ENCODE measurements at places on chromosomes 1 and 21.

DNA sequence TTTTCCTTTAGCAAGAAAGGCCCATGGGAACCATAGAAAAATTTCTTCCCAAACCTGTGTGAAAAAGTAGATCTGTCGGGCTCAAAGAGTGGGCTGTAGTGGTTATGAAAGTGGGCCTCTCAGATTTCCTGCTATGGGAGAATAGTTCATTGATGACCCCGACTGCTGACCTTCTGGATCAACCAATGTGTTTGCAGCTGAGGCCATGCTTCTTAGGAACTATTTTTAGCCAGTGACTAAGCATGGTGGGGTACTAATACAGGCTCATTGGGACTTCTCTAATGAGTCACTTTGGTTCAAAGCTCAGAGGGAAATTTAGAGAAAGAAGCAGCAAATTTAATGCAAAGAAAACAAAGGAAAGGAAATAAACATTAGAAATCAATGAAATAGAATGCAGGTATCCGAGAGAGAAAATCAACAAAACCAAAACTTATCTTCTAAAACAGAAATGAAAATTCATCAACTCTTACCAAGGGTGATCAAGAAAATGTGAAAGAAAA is 12.6 kb upstream of the PSMA5 start:
- peak; percentile 83 for DNase-seq

- no peak for DNase-seq
Measured at GRCh38 chr1:6831366-6831765, 46.1 kb downstream of the CAMTA1 start.

DNA sequence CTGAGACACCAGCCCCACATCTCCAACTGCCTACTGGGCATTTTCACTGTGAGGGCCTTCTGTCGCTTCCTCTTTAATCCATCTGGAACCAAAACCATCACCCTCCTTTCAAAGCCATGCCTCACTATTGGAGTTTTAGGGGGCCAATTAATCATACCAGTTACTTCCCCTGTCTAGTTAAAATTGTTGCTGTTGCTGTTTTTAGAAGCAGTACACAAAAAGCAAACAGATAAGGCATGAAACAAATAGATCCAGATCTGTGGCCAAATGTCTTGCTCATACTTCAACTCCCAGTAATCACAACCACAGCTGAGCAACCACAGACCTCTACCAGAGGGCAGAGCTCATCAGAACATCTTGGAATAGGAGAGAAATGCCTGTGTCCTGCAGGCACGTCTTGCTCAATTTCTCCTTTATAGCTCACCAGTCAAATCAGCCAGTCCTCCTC is 133.8 kb upstream of the C1orf105 start:
- DNase-seq, result peak; percentile 28

DNA sequence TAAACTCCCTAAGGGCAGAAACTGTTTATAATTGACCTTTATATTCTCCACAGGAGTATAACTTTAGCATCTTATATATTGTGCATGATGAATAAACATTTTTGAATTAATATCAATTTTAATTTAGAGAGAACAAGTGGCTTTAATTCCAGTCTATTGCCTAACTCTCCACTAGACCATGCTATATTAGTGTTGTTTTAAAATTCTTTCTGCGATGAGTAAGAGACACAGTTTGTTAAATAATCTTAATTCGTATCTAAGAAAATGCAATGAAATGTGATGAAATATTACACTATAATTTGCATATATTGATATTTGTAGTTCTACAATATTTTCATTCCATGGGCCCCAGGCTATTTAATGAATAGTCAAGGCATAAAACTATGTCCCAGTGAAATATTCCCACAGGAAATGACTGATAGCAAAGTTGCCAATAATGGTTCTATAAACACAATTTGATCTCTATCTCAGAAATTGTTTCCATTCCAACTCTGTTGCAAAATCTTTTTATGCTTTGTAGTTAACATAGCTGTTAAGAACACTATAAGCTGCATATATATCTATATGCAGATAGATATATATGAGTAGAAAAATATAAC is 2.9 kb upstream of the SYDE2 start:
- no peak for DNase-seq

GRCh38 chr1:41773144-41773591 is 145.6 kb downstream of the HIVEP3 start:
- peak; percentile 67 for DNase-seq

DNA sequence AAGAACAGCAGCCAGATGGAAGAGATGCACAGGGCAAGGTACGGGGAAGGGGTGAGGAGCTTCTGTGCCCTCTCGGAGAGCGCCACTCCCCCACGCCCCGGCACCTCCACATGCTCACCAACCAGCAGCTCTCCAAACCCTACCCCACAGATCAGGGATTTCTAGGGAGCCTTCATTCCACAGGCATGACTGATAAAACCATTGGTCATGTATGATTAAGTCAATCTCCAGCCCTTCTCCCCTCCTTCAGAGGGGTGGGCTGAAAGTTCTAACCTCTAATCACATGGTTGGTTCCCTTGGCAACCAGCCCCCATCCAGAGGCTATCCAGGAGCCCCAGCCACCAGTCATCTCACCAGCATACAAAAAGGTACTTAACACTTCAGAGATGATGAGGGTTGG is 144.7 kb downstream of the TGFBR3 start:
- peak; percentile 19 for DNase-seq

DNA sequence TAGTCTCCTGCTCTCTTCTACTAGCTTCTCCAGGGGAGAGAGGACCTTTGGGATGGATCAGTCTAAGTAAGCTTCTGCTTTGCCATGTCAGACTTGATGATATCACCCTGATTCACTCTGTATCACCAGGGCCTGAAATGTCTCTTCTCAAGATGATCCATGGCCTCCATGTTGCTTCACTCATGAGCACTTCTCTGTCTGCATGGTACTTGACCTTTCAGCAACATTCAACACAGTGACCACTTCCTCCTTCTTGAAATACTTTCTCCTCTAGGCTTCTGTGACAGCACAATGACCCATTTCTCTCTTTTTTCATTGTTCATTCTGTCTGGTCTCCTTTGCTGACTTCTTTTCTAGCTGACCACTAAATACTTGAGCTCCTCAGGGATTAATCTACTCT is 35.3 kb upstream of the NGF start:
- DNase-seq, result peak; percentile 55

GRCh38 chr21:38688068-38688467 is 117.7 kb upstream of the ETS2 start:
- no peak for DNase-seq

DNA sequence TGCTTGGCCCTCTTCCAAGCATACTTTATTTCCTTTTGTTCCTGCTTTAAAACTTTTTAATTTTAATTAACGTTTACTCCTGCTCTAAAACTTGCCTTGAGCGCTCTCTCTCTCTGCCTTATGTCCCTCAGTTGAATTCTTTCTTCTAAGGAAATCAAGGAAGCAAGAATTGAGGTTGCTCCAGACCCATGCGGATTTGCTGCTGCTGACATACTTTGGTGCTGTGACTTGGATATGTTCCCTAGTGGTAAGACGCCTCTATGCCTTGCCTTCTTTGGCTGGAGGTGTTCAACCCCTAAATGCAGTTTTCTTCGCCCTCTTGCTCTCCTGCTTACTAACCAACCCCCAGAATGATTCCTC is 148.1 kb downstream of the ADSS2 start:
- no peak for DNase-seq

GRCh38 chr1:214460304-214460916 is 91.0 kb downstream of the PTPN14 start:
- no peak for DNase-seq

DNA sequence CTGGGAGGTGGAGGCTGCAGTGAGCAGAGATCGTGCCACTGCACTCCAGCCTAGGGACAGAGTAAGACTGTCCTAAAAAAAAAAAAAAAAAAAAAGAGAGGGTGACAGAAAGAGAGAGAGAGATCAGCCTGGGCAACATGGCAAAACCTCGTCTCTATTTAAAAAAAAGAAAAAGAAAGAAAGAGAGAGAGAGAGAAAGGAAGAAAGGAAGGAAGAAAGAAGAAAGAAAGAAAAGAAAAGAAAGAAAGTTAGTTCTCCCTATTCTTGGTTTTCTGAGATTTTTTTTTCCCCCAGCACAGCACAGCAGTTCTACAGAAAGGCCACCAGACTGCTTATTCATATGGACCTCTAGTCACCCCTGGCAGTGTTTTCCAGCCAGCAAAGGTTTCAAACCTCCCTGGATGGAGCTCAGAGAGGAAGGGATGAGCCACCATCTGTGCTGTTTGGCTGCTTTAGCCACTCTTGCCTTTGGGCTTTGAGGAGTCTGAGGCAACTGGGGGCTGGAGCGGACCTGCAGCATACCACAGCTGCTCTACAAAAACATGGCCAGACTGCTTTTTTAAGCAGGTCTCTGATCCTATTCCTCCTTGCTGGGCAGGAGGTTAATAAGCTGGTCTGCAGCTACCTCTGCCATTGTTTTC is 10.6 kb downstream of the S100A6 start:
- DNase-seq, result no peak

DNA sequence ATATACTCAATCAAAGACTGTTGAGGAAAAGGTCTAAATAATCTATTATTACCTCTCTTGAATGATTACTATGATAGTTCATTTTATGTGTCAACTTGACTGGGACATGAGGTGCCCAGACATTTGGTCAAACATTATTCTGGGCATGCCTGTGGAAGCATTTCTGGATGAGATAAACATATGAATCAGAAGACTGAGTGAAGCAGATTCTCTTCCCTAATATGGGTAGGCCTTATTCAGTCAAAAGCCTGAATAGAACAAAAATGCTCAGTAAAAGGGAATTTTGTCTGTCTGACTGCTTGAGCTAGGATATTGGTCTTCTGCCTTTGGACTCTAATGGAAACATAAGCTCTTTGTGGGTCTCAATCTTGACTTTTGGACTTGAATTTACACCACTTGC is 73.3 kb upstream of the SOX13 start:
- no peak for DNase-seq

DNA sequence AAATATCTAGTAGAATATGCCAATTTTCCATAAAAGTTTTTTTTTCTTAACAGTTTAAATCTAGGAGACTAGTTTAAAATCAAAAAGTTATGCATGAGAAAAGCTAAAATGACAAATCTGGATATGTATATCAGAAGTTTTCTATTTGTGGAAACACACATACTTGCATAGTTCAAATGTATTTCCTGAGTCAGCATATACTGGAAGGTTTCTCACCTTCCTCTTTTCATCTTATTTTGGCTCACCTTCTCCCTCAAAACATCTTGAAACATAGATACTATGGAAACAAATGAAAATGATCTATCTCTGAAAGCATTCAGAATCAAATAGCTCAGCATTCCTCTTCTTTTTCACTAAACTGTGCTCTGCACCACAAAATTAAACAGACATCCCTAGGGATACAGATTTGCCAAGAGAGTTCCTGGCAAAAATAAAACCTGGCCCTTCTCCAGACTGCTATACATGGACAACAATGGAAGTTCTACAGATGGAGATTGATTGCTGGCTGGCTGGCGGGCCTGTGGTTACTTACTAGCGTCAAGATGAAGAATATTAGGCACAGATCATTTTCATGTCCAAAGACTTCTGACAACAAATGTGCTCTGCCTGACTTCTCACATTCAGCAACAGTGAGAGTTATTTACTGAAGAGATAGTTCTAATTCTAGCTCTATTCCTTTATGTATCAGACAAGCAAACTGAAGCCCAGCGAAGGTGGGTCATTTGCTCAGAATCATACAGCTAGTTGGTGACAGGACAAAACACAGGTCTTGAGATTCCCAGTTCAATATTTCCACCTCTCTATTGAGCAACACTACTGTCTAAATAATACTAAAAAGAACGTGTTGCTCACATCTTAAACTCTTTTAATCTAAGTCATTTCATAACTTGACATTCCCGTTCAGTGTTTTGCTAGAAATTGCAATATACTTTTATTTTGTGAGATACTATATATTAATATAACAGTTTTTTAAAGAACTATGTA is 26.6 kb downstream of the DIPK1A start:
- peak; percentile 19 for DNase-seq

- no peak for DNase-seq
Measured at GRCh38 chr1:167094690-167095089, 815 bp downstream of the STYXL2 start.

DNA sequence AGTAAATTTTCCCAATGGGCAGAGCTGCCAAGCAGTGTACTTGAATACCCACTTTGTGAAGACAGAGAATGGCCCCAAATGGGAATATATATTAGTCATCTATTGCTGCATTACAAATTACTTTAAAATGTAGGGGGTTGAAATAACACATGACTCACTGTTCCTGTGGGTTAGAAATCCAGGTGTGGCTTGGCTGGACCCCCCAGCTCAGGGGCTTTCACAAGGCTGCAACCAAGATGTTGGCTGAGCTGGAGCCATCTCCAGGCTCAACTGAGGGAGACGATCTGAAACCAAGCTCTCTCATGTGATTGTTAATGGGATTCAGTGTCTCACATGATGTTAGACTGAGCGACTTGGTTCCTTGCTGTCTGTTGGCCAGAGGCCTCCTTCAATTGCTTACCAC is 33.4 kb upstream of the ARHGAP29 start:
- DNase-seq, result no peak

DNA sequence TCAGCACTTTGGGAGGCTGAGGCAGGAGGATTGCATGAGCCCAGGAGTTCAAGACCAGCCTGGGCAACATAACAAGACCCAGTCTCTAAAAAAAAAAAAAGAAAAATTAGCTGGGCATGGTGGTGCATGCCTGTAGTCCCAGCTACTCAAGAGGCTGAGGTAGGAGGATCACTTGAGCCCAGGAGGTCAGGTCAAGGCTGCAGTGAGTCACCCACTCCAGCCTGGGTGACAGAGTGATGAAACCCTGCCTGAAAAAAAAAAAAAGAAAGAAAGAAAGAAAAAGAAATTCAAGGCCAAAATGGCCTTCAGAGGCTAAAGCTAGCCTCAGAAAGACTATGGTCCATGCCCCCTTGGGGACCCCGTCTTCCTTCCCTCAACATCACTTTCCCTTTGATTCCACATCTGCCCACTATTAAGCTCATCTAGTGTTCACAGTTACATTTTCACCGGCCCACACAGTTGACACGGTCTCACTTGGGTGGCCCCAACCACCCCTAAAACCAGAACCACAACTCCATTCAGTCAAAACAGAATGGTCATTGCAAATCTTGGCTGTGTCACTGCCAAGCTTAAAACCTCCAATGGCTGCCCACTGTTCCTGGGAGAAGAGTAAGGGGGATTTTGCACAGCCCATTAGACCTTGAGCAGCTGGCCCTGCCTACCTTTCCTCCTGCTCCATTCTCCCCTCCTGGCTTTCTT is 2.1 kb upstream of the CAPN8 start:
- no peak for DNase-seq

- DNase-seq, result no peak
Measured at GRCh38 chr1:160640359-160641123, 6.3 kb downstream of the SLAMF1 start.

Data from hepatic stellate cell (primary cell).